Prostate gland (tissue), 2 donors: ENCODE measurements at places on chromosomes 6 and 20. TPM values are rescaled to one million over a fixed set of nuclear protein-coding genes. Genes with fewer than 3 reads are reported as not detected.

The SIM1 gene
- 0.85 TPM for total RNA-seq

- H3K27ac ChIP-seq = no peak overlapping the region
- no peak for DNase-seq
- no peak overlapping the region for H3K4me3 ChIP-seq
- no peaks in the 10 kb centered on the region for H3K36me3 ChIP-seq
- no peaks in the 10 kb centered on the region for H3K27me3 ChIP-seq
Observed at GRCh38 chr6:87182940-87183339, 27.6 kb downstream of the ZNF292 start.

- no peak for DNase-seq
- H3K4me3 ChIP-seq = no peak overlapping the region
- H3K27me3 ChIP-seq = no peaks in the 10 kb centered on the region
- no peaks in the 10 kb centered on the region for H3K36me3 ChIP-seq
- H3K4me1 ChIP-seq = no peaks in the 10 kb centered on the region
Observed at GRCh38 chr20:37387519-37388269, 41.8 kb downstream of the SRC start.

DNA sequence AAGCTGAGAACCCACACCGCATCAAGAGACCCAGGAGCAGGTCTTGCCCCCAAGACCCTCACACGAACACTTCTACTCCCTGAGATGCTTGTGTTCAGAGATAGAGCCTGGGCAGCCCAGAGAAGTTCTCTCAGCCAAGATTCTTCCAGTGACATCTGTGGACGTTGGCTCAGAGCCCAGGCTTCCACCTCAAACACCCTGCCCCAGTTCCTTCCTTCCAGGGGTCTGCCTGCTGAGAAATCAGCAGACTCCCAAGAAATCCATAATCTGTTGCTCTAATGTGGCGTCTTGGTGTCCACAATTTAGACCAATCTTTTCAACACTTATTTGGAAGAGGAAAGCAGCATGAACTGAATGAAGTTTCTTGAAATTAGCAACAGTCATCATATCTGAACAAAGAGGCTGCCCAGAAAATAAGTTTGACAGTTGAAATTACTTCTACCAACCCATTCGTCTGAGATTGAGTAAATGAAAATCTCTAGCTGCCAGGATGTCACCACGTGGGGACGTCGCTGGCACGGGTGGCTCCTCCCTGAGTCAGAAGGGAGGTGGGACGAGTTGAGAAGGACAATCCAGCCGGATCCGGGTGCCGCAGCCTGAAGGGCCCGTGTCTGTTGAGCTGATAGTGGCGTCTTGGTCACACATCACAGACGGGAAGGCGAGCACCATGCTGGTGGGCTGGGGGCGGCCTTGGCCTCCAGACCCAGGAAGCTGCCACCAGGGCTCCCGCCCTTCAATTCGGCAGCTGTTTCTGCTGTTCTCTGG is 400.9 kb downstream of the TAF4 start:
- H3K27me3 ChIP-seq = no peaks in the 10 kb centered on the region
- no peak for DNase-seq
- H3K4me1 ChIP-seq = no peaks in the 10 kb centered on the region

DNA sequence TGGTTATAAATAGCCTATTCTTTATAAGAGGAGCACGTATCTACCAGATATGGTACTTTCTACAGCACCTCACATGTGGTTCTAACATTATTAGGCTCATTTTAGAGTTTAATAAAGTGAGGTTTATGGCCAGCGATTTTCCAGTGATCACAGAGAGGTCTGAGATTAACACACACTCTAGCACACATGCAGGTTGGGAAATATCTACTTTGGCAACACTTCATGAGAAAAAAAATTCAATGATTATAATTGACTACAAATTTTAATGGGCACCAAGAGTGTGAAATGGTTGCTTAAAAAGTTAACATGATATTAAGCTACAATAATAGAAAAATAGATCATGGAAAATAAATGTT is 693 bp upstream of the KLHL31 start:
- no peaks in the 10 kb centered on the region for H3K36me3 ChIP-seq
- no peaks in the 10 kb centered on the region for H3K4me1 ChIP-seq
- DNase-seq = no peak
- no peaks in the 10 kb centered on the region for H3K27me3 ChIP-seq
- H3K27ac ChIP-seq = no peak overlapping the region

DNA sequence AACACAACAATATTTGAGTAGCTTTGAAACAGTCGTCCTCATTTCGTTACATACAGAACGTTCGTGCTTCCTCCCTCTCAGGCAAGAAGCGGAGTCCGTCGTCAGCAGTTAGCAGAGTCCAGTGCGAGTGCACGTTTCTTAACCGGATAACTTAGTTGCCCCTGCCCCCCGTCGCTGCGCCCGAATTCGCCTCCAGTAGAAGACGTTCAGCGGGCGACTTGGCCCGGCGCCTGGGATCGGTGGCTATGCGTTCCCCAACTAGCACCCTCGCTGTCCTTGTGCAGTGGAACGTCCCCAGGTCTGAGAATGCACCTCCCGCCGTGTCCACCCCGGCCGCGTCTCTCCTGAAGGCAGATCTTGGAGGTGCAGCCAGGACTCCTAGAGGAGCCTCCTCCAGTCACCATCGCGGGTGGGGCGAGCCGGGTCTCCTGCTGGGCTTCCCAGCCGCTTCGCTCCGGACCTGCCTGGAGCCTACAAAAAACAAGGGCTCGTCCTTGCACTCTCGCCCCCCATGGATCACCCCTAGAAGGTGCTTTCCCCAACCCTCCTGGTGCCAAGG is 910 bp upstream of the PCSK2 start:
- peak overlapping the region; percentile 18 for H3K4me3 ChIP-seq
- peaks cover 3% of the 10 kb centered on the region for H3K4me1 ChIP-seq
- no peak overlapping the region for H3K27ac ChIP-seq

The TUBB2B gene
- total RNA-seq = 4.5 TPM

The RIMS1 gene
- 17.6 TPM for total RNA-seq

DNA sequence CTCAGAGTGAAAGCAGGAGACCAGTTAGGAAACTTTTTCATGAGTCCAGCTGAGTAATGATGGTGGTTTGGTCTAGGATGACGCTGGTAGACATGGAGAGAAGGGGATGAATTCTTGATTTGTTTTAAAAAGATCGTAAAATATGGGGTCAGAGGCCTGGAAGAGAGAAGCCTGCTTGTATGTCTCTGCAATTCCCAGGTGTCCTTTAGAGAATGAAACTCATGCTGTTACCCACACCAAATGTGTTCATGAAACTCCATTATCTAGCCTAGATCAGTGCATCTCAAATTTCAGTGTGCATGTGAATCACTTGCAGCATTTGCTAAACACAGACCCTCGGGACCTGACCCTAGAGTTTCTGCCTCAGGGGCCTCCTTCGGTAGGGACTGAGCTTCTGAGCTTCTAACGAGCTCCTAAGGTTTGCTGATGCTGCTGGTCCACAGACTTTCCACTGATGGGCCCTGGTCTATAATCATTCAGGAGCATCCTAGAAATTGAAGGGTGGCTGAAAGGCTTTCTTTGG is 302.0 kb upstream of the PLCB4 start:
- H3K4me3 ChIP-seq = no peak overlapping the region
- no peaks in the 10 kb centered on the region for H3K4me1 ChIP-seq
- no peak overlapping the region for H3K27ac ChIP-seq
- no peaks in the 10 kb centered on the region for H3K27me3 ChIP-seq

DNA sequence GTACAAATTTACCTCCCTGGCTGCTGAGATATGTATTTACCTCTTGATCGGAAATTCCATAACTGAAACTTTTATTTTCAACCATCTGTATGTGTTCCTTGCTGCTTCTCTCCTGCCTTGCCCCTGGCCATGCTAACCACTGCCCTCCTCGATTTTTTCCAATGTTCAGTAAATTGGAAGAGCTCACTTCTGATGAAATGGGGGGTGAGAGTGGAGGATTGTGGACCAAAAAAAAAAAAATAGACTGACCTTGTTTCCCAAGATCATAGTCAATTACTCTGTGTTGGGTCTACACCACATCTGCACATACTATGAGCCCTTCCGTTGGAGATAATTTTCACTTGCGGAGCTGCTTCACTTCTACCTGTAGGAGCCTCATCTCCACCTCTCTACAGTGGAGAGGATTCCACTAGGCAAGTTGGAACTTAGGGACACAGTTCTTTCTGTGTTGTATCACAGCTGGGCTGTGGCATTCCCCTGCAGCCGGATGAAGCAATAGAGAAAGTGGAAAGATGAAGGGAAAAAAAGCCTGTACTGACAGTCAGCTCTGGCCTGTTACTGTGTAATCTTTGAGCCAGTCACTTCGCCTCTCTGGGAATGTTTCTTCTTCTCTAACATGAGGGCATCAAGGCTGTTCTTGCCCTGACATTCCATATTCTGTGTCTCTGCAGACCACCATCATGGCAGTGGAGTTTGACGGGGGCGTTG is 1.6 kb downstream of the PSMB9 start:
- no peaks in the 10 kb centered on the region for H3K36me3 ChIP-seq
- H3K27me3 ChIP-seq = no peaks in the 10 kb centered on the region
- DNase-seq = no peak
- H3K4me3 ChIP-seq = no peak overlapping the region
- H3K4me1 ChIP-seq = peaks cover 10% of the 10 kb centered on the region

The FAM83C gene
- 0.36 TPM for total RNA-seq

GRCh38 chr20:5471368-5471767 is 154.6 kb upstream of the PROKR2 start:
- H3K27me3 ChIP-seq = no peaks in the 10 kb centered on the region
- no peaks in the 10 kb centered on the region for H3K36me3 ChIP-seq
- H3K4me1 ChIP-seq = no peaks in the 10 kb centered on the region
- no peak overlapping the region for H3K4me3 ChIP-seq
- no peak for DNase-seq
- no peak overlapping the region for H3K27ac ChIP-seq

DNA sequence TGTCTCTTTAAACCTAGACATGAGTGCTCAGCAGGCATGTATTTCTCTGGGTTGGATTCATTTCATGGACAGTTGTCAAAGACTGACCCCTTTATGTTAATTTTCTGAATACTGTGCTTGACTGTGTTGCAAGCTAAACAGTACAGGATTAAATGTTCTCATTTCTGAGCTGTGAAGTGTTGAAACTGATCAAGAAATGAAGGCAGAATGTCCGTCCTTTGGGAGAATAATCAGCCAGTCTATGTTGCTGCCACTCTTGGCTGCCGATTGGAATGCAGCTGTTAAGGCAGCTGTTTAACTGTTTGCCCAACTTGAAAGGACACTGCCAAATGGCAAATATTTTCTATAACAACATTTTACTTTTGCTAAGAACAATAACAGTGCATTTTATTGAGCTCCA is 87.3 kb downstream of the CEP57L1 start:
- H3K4me3 ChIP-seq = no peak overlapping the region
- no peaks in the 10 kb centered on the region for H3K4me1 ChIP-seq
- DNase-seq = peak; percentile 5
- no peaks in the 10 kb centered on the region for H3K27me3 ChIP-seq
- H3K36me3 ChIP-seq = no peaks in the 10 kb centered on the region

DNA sequence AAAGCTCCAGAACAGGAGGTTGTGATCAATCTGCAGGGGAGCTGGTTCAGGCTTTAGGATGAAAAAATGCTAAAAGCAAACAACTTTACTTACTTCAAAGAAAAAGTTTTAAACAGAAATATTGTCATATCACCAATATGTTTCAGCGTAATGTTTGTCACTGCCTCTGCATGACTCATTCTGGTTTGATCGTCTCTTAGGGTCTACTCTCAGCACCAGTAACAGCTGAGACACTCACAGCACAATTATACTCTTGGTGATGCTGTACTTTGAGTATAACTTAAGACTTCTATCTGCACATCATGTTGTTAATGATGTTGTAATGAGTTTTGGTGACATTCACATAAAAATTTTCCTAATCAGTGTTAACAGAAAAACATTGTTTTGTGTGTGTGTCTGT is 665.4 kb downstream of the EPM2A start:
- no peaks in the 10 kb centered on the region for H3K27me3 ChIP-seq
- no peaks in the 10 kb centered on the region for H3K4me1 ChIP-seq
- no peak for DNase-seq
- no peaks in the 10 kb centered on the region for H3K36me3 ChIP-seq
- no peak overlapping the region for H3K27ac ChIP-seq
- no peak overlapping the region for H3K4me3 ChIP-seq

The SYCP2 gene
- total RNA-seq = 4.8 TPM

DNA sequence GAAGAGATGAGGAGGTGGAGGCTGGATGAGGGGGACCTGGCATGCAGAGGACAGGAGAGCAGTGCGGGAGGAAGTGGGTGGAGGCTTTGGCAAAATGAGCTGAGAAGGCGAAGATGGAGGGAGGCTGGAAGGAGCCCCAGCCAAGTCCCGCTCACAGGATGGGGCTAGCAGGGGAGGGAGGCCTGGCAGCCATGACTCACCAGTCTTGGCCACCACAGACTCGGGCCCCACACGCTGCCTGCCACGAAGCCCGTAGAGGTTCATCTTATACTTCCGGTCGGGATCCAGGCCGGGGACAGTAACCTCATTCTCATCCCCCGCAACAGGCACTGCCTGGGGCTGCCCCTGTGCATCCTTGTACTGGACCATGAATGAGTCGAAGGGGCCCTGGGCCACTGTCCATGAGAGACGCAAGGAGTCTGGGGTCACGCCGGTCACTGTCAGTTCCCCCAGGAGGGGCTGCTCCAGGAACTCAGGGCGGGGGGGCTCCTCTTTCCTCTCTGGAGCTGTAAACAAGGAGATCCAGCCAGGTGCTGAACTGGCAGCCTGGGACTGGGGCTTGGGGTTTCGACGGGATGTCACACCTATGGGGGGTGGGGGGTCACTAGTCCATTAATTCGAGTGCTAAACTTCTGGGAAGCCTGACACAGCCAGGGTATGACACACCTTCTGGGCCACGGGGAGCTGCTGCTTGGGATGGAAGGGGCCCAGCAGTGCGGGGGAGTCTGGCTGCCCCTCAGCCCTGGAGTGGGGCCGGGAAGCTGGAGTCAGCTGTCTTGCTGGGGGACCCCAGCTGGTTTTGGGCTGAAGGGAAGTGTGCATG is 27.8 kb downstream of the TNXB start:
- no peaks in the 10 kb centered on the region for H3K27me3 ChIP-seq
- no peak overlapping the region for H3K4me3 ChIP-seq
- H3K4me1 ChIP-seq = no peaks in the 10 kb centered on the region
- DNase-seq = no peak
- no peak overlapping the region for H3K27ac ChIP-seq

GRCh38 chr20:61646453-61646852 is 394.4 kb downstream of the CDH4 start:
- no peaks in the 10 kb centered on the region for H3K4me1 ChIP-seq
- H3K27ac ChIP-seq = no peak overlapping the region
- H3K36me3 ChIP-seq = no peaks in the 10 kb centered on the region
- H3K4me3 ChIP-seq = no peak overlapping the region
- no peak for DNase-seq
- no peaks in the 10 kb centered on the region for H3K27me3 ChIP-seq

The FNDC11 gene
- total RNA-seq = 12.1 TPM

DNA sequence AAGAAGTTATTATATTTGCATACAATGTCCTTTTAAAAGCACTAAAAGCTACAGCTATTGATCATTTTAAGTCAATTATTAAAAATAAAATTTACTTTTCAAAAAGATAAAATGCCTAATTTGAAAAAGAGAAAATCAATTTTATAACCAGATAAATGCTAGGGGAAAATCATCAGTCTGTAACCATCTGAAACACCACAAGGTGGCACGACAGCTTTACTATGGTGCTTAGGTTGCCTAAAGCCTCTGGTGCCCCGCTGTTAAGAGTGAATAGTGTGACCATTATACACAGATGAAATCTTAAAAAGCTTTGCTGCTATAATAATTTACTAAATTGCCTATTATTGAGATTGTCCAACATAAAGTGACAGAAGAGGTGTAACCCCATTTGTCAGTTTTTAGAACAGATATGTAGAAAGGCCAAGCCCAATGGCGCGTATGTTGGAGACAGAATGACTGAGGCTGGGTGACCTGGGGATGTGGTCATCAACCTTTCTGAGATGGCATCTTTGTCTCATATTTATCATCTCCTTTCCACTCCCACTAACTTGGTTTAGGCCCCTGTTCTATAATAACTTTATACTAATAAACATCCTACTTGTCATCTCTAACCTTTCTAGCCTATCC is 100.8 kb downstream of the MOXD1 start:
- no peak overlapping the region for H3K27ac ChIP-seq
- H3K4me1 ChIP-seq = no peaks in the 10 kb centered on the region
- H3K4me3 ChIP-seq = no peak overlapping the region

The PRELID3B gene
- 28.9 TPM for total RNA-seq
